ENCODE measurements at places on chromosomes 7 and 10.

DNA sequence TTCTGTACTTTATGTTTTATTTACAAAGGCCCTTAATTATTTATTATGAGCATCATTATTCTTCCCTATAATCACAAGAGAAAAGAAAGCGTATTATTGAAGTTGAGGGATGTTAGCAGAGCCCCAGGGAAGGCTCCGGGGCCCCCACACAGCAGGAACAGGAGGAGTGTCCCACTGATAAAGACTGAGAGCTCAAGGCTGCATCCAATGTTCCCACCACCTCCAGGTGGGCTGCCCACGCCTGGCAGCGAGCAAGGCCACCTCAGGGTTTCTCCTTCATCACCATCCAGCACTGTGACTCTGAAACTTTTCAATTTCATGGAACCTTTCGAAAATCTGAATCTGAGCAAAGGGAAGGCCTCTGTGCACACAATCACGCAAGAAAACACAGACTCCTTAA is 35.9 kb upstream of the WIPF3 start:
- no peak for DNase-seq

GRCh38 chr10:94274142-94274787 is 88.5 kb downstream of the NOC3L start:
- DNase-seq = no peak

DNA sequence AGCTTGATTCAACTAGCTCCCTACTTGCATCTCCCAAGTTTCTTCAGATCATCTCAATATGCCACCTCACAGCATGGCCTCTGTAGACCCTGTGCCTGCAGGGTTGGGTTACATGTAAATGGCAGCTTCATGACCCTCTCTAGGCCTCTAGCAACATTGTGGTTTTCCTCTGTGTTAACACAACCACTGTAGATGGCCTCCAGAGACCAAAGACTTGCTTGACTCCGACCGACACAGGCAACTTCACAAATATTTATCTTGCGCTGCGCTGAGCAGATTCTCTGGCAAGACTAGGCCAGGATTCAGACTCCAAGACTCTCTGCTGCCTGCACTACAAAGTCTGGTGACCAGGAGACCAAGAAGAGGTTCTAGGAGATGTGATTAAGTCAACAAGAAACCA is 75.9 kb downstream of the CNOT4 start:
- DNase-seq = no peak

DNA sequence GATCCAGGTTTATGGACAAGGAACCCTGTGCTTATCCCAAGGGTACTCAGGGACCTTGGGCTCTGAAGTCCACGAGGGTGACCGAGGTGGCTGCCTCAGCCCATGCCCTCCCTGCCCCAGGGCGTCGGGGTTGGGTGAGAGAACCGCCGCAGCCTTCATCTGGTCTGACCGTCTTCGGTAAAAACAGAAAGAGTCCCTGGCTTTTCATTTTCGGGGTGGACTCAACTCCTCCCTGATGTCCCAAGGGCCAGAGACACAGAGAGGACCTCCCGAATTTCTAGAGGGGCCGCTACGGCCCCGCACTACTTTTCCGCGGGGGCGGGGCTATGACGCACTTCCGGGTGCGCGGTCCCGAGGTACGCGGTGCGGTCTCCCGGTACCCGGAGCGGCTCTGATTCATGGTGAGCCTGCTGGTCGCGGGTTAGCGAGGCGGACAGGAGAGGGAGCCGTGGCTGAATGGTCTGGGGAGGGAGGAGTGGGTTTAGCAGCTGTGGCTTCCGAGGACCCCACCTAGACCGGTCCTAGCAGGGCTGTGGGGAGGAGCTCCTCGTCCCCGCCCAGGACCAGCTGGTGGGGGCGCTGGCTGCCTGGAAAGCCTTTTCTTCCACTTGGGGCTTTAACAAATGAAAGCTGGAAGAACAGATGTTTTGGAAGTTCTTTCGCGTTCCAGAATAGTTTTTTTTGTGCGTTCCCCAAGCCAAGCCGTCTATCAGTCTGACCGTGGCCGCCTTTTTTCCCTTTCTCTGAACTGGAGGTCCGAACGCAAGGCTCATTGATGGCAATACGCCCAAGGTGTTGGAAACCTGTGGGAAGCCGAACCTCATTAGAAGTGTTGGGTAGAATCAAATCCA is at the start of gene ZSCAN21:
ZSCAN21 (plus strand) TSS at position 334 of the 851 bp plus-strand sequence. CDS start 7,233 bp downstream, outside the sequence.
- peak; percentile 84 for DNase-seq

- no peak for DNase-seq
These were observed 6.3 kb upstream of the HBP1 start for GRCh38 chr7:107162475-107162874.

- no peak for DNase-seq
These were observed 59.3 kb downstream of the C10orf105 start for GRCh38 chr10:71660313-71660712.

DNA sequence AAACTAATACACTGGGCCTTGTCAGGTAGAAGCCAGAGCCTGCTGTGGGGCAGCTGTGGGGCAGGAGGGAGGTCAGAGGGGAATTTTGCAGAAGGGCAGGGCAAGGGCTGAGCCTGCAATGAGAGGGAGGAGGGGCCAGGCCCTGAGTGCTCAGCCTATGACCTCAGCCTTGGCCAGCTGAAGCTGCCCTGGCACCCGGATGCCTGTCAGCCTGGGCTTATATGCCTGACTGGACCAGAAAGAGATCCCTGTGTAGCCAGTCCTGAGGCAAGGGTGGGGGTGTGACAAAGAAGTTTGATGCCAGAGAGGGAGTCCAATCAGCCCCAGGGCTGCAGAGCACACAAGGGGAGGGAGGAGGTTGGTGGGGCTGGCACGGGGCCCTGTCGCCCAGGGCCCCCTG is 22.3 kb upstream of the PRRT4 start:
- no peak for DNase-seq

GRCh38 chr7:39987641-39988347 is 37.7 kb downstream of the CDK13 start:
- DNase-seq = no peak

GRCh38 chr7:33193308-33193864 is 64.0 kb downstream of the BBS9 start:
- no peak for DNase-seq

- DNase-seq = no peak
These were observed 40.0 kb upstream of the EIF4H start for GRCh38 chr7:74134117-74134620.

DNA sequence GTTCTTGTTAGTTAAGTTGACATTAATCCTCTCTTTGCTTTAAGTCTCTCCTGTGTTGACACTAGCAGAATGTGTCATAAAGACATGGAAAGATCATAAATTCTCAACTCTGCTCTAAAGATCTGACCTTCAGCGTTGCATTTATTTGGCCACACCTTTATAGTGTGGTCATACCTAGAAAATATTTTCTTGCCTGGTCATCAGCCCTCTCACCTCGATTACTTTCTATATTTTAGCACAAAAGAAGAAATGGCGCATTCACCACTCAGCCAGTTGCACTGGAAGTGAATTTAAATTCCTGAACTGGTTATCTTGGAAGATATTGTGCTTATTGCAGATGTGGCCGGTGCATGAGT is 96.7 kb upstream of the PDCD4 start:
- no peak for DNase-seq

- no peak for DNase-seq
These were observed 143.8 kb upstream of the PCLO start for GRCh38 chr7:83306502-83306901.

DNA sequence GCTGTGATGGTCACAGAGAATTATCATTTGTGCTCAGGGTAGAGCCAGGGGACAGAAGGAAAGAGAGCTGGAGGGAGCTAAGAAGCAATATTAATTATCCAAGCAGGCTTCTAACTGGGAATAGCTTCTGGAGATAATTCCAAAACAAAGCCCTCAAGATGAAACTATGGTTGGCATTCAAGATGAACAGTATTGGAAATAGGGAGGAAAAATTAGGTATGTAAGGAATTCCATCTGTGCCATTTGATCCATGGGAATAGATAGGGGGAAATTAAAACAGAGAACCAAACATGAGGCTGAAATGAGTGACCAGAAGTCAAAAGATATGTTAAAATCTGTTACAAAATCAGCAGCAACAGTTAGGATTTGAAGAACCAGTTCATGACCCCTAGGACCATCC is 75.3 kb downstream of the NDUFB2 start:
- DNase-seq = no peak

DNA sequence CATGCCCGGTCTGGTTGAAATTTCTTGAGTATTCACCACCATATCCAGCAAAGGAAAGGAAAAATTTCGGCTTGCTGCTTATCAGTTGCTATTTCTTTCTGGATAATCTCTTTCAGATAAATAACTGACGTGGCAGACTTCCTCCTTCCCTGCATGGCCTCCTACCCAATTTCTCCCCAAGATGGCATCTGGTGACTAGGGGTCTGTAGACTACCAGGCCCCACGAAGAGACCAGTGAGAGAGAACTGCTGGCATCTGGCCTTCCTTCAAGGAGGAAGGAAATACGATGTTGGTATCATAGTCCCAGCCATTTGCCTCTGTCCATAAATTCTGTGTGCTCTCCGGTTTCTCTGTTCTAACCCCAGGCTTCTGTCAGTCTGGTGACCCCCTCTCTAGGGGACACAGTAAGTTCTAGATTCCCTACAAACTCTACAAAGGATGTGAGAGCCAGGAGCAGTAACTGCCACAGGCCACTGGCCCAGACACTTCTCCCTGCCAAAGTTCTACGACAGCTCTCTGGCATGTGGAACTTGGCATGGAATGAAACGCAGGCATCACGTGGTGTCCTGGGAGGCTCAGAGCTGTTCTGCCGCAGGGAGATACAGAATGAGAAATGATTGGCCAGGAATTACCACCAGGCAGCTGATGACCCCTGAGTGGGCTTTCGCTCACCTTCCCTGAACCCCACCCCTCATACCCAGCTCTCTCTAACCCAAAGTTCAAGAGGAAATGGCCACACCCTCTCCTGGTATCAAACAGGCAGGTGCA is 30.0 kb upstream of the MSRB2 start:
- peak; percentile 91 for DNase-seq

- DNase-seq = no peak
These were observed 279.4 kb upstream of the CACNA2D1 start for GRCh38 chr7:82722946-82723345.

DNA sequence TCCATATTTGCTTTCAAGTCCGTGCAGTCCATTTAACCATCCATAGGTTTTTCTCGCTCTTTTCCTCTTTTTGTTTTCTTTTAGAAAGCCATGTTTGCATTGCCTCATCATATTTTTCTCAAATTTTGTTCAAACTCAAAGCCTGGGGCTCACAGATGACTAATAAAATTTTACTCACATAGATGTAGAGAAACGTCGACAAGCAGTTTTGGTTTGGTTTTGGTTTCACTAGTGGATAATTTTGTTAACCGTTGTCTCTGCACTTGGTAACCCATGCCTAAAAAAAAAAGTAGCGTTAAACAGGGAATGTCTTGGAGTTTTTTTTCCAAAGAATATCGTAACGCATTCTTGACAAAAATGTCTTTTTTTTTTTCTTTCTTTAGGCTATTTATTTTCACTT is 344.2 kb upstream of the GALNT17 start:
- DNase-seq = no peak

- no peak for DNase-seq
These were observed 142.7 kb downstream of the ELFN1 start for GRCh38 chr7:1812509-1813393.

DNA sequence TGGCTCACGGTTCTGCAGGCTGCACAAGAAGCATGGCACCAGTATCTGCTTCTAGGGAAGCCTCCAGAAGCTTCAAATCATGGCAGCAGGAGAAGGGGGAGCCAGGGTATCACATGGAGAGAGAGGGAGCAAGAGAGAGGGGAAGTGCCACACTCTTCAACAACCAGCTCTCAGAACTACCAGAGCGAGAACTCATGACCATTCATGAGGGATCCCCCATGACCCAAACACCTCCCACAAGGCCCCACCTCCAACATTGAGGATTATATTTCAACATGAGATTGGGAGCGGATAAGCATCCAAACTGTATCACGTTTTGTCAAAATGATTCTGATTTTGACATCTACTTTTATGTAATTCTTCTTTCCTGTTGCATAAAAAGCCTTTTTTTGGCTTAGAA is 38.5 kb downstream of the CREM start:
- DNase-seq = no peak

- peak; percentile 86 for DNase-seq
These were observed at the start of gene ELN for GRCh38 chr7:74027683-74028320. Gene ELN (plus strand): TSS chr7:74028173. CDS start chr7:74028188, 15 bp downstream.

GRCh38 chr10:99232360-99232999 is 3.2 kb downstream of the HPSE2 start:
- DNase-seq = no peak

GRCh38 chr10:35351021-35351420 is 14.7 kb downstream of the CCNY start:
- DNase-seq = no peak

GRCh38 chr7:17680026-17680425 is 260.3 kb downstream of the SNX13 start:
- DNase-seq = peak; percentile 54

Data from body of pancreas (tissue), 4 donors.